ENCODE measurements at places on chromosomes 1 and 21.
A peak's percentile ranks its signal among the peaks of the same experiment; 100 is the strongest.

DNA sequence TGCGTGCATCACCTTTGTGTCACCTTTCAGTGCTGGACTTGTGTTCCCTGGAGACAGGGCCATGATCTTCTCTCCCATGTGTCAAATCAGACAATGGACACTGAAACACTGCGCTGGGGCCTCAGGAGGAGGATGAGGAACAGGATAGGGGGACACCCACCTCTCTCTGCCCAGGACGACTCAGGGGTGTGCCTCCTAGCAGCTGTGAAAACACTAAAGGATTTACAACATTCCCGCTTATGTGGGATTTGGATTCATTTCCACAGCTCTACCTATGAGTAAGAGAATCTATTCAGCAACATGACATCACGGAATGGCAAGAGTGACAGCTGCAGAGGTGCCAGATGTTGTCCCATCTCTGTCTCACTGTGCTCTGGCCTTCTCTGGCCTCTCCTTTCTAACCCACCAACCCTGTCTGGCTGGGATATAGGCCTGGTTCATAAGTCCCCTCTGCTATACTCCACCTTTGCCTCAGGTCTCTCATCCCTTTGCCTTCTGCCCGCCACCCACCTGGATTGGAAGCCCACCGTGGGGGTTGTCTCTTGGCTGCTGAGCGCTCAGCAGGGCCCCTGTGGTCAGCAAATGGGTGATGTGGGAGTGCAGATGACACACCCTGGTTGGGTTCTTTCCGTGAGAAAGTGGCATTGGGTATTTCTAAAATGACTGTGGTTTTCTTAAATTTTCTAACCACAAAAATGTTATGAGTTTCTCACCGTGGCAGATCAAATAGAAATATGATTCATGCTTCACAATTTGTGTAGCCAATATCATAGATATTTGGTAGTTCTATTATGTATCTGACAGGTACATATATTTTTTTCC lies 47.1 kb upstream of the TLR5 start:
- peak; percentile 24 for DNase-seq

DNA sequence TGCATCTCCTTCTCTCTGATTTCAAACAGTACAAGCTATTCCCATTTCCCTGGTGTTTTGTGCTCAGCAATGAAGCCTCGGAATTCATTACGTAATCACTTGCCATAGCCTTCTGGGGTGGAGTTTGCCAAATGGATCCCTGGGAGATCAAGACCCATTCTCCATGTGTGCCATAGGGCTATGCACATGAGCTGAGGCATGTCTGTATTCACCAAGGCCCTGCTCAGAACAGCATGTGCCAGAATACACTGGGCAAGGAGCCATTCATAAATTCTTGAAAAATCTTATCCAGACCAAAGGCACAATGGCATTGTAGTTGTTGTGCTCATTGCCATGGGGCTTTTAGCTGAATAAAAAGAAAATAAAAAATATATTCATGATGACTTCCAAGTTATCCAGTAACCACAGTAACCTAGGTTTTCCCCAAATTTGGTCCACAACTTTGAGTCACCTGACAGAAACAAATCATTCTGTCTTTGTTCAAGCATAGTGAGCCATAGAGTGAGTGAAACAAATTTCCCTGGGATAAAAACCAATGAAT lies 53.0 kb downstream of the CRB1 start:
- no peak for DNase-seq

GRCh38 chr1:201702936-201703335 lies 126.0 kb upstream of the IPO9 start:
- DNase-seq, result no peak

GRCh38 chr1:208243967-208244916 lies at the start of gene PLXNA2:
PLXNA2 (minus strand) TSS chr1:208244384; CDS start chr1:208217922, 26,462 bp downstream.
- DNase-seq, result peak; percentile 38

GRCh38 chr1:41535276-41535675 lies 50.8 kb upstream of the EDN2 start:
- DNase-seq, result no peak

Measured in stimulated activated CD4-positive, alpha-beta T cell treated with anti-CD3 and anti-CD28 coated beads, Interleukin-15, amount 100 ng/mL, for 1 hour (primary cell).